Activated T-cell treated with anti-CD3 and anti-CD28 coated beads for 4 hours (primary cell): ENCODE measurements at places on chromosomes 5 and 9.

GRCh38 chr9:134717924-134718645, 76.5 kb downstream of the COL5A1 start:
- no peak for DNase-seq

GRCh38 chr9:29966247-29966646, 2393.0 kb upstream of the C9orf72 start:
- DNase-seq = no peak

- DNase-seq = no peak
Measured at GRCh38 chr5:2888520-2889060, 137.1 kb upstream of the IRX2 start.

- DNase-seq = no peak
Measured at GRCh38 chr5:40491644-40492043, 188.1 kb upstream of the PTGER4 start.

DNA sequence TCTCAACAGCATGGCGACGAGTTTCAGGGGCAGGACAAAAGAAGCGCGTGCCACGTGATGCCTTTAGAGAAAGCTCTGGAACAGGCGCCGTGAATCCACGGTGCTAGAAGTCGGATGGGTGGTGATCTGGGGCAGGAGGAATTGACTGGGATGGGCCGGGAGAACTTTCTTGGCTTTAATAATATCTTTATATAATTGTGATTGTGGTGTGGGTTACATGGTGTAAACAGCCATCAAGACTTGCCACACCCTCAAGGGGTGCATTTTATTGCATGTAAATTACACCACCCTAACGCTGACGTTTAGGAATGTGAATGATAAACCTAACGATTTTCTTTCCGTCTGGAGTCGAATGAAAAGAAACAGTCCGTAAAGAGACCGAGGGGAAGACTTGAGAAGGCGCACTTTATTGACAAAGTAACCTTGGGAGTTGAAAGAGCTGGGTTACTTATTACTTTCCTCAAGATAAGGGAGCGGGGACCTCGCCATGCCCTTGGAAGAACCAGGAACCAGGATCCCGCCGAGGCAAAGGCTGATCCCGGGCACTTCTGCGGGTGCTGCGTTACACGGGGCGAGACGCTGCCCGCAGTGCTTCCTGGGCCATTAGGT, 8.5 kb downstream of the NRARP start:
- DNase-seq = no peak

DNA sequence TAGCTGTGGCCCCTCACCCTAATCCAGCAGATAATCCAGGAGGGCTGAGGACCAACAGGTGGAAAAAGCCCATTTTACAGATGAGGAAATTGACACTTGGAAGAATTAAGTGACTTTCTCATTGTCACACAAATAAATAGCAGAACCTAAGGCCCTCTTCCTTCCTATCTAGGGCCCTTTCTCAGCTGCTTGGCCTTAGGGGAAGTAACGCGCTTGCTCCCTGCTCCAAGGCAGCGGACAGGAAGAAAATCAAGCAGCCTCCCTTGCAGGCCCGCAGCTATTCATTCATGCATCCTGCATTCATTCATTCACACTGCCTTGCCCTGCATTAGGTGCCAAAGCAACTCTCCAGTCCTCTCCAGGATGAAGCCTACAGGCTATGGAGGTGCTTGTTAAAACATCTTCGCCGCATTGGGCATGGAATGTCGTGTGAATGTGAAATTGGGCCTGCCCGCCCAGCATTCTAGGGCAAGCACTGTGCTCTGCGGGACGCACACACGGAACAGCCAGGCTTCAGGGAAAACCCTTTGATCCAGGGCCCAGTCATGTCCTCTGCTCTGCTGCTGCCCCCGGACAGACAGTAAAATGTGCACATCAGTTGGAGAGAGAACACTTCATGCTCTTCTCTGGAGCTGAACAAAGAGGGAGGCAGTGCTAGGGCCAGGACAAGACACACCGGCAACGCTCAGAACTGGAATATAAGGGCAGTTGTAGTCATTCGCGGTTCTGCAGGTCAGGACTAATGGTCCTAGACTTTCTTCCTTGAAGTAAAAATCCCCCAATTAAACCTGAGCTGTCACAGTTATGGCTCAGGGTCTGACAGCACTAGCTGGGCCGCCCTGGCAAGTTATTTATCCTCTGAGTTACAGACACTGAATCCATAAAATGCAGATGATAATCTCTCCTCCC, 166.0 kb downstream of the COL23A1 start:
- no peak for DNase-seq

GRCh38 chr9:93033531-93033930, 25.0 kb upstream of the SUSD3 start:
- no peak for DNase-seq

GRCh38 chr9:116539549-116539948, 147.6 kb upstream of the TRIM32 start:
- DNase-seq = no peak

GRCh38 chr5:6713274-6714225, at the start of gene TENT4A:
TENT4A (plus strand) TSS chr5:6713432; CDS start chr5:6713984, 552 bp downstream.
- no peak for DNase-seq

GRCh38 chr5:40413743-40414142, 266.0 kb upstream of the PTGER4 start:
- no peak for DNase-seq

DNA sequence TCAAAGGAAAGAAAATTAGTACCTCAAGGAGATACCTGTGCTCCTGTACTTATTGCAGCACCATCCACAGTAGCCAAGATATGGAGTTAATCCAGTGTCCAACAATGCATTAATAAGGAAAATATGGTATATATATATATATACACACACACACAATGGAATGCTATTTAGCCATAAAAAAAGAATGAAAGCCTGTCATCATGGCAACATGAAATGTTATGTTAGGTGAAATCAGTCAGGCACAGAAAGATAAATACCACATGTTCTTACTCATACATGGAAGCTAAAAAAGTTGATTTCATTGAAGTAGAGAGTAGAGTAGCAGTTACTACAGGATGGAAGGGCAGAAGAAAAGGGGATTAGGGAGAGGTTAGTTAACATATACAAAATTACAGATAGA, 601.5 kb downstream of the ANXA1 start:
- DNase-seq = no peak

GRCh38 chr5:101561018-101561417, 657.9 kb upstream of the ST8SIA4 start:
- DNase-seq = no peak

GRCh38 chr9:97427885-97428284, 16.0 kb downstream of the TDRD7 start:
- no peak for DNase-seq

DNA sequence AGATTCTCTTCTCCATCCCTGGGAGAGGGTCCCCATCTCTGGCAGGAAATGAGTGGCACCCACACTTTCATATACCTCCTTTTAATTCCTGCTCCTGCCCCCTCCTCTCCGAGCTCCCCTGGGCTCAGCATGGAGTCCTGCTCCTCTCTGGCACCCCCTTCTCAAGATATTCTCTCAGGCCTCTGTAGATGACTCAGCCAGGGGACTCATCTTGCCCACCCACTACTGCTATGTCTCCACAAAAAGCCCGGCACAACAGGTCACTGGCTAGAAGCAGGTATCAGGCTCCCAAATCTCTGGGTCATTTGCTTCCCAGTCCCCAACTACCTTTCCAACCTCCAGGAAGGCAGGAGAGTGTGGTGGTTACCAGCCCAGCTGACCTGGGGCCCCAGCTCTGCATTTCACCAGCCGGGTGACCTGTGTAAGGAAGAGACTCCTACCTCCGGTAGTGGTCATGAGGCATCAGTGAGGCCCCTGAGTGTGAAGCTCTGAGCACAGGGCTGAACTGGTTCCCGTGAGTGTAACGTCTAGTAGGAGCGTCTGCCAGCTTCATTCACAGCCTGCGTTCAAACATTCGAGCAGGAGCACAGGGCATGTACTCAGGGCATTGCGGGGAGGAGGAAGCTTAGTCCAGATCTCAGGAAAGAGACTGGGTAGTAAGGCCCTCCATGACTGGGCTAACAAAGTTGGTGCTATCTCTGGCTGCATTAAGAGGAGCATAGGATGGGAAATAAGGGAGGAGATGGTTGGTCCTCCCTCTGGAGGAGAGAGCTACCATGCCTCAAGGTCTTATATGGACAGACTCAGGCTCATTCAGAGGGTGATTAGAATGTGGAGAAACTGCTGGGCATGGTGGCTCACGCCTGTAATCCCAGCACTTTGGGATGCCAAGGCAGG, 63.7 kb downstream of the LMX1B start:
- no peak for DNase-seq
